ENCODE measurements at places on chromosomes 16 and 17.

DNA sequence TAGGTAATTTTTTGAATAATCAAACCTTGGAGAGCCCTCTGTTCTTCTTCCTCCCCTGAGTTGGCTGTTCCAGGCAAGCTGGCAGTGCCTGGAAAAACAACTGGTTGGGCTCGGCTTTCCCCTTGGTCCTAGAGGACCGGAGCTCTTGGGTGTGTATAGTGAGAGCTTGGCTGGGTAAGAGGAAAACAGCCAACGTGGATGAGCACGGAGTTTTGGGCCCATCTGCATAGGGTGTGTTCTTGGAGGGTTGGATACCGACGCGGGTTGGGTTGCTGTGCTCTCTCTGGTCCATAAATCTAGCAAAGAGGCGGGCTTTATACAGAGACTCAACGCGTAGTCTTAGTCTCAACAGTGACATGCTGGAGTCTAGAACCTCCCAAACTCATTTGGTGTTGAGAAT lies 23.2 kb downstream of the ITGB3 start:
- DNase-seq: no peak

DNA sequence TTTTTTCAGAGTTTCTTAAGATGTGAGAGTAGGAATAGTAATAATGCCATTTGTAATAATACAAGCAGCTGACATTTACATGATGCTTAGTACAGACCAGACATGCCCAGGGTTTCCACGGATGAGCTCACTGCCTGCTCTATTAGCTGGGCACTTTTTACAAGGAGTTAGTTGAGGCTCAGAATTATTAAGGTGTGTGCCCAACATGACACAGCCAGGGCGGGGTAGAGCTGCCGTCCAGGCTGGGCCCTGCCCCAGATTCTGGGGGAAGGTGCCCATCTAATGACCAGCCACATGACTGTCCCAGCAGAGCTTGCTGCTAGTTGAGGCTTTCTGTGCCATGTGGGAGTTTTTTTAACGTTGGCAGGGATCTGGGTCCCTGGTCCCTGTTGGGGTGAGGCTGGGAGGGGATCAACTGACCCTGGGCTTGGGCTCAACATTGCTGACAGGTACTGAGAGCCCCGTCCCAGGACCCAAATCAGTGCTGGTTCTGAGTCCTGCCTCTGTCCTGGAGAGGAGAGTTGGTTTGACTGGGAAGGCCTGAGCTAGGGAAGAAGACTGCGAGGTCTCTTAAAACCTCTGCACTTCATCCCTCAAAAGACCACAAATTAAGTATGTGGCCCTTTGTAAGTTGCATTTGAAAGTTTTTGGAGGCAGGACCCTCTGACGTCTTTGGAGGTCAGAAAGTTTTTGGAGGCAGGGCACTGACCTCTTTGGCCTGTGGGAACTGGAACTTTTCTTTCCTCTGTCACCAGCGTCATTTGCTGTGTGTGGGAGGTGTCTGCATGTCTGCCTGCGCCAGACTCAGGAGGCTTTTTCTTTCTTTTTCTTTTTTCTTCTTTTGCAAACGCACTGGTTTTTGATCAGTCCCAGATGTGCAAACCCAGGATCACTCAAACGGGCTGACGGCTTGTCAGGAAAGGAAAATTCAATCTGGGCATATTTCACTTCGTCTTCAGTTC lies 2.2 kb downstream of the CRISPLD2 start:
- no peak for DNase-seq

DNA sequence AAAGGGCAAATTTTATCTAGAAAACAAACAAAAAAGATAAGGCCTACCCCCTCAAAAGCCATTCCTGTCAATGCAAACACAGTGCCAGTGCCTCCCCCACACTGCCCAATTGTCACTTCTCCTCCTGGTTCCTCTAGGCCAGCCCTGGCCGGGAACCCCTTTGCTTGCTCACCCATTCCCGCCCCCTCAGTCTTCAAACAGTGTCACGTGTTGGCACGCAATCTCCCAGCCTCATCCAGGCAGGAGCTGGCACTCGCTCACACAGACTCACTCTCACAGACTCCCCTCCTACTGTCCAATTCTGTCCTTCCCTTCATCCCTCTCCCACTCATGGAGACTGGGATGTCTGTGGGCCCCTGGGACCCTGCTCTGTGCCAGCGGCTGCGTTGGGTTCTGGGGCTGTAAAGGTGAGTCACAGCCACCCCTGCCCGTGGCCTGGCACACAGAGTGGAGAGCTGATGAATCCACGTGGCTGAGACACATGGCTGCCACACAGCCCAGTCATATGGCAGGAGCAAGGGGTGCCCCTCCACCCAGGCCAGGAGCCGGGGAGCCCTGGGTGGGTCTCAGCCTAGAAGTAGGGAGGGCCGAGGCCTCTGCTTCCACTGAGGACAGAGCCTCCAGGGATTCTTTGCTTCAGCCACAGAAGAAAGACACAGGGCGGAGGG lies 54.8 kb downstream of the VAC14 start:
- no peak for DNase-seq

DNA sequence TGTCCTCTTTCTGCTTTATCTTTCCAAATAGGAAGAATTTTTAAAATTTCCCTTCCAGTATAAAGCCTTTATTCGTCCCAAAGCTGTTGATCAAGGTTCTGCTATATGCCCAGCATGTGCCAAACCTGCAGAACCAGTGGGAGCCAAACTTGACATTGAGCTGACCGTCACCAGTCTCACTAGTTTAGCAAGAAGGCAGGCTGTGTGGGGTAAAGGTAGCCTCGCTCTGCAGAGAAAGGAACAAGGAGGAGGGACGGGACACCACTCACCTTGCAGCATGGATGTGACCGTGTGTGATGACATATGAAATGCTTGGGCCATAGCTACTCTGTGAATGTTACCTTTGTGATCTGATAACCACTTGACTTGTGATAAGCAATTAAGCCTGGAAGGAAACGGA lies 392.2 kb downstream of the CPPED1 start:
- no peak for DNase-seq

GRCh38 chr17:21756856-21757619 lies 64.7 kb downstream of the KCNJ18 start:
- no peak for DNase-seq

- no peak for DNase-seq
These were observed 2.1 kb upstream of the CACNG1 start for GRCh38 chr17:67041941-67042899.

DNA sequence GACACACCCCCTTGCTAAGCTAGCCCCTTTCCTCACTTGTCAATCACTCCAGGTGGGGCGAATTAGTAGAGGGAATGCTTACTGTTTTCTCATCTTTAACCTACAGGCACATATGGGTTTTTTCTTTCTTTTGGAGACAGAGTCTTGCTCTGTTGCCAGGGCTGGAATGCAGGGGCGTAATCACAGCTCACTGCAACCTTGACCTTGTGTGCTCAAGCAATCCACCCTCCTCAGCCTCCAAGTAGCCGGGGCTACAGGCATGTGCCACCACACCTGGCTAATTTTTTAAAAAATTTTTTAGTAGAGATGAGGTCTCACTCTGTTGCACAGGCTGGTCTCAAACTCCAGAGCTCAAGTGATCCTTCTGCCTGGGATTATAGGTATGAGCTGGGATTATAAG lies 38.7 kb upstream of the RHBDL3 start:
- DNase-seq: no peak

GRCh38 chr17:7977039-7977438 lies 25.4 kb upstream of the GUCY2D start:
- no peak for DNase-seq

- DNase-seq: no peak
These were observed 3.6 kb upstream of the UTS2R start for GRCh38 chr17:82367724-82368524.

GRCh38 chr17:76255801-76256429 lies 9.2 kb upstream of the UBALD2 start:
- no peak for DNase-seq

- no peak for DNase-seq
These were observed 51.2 kb upstream of the MED9 start for GRCh38 chr17:17425591-17425990.

DNA sequence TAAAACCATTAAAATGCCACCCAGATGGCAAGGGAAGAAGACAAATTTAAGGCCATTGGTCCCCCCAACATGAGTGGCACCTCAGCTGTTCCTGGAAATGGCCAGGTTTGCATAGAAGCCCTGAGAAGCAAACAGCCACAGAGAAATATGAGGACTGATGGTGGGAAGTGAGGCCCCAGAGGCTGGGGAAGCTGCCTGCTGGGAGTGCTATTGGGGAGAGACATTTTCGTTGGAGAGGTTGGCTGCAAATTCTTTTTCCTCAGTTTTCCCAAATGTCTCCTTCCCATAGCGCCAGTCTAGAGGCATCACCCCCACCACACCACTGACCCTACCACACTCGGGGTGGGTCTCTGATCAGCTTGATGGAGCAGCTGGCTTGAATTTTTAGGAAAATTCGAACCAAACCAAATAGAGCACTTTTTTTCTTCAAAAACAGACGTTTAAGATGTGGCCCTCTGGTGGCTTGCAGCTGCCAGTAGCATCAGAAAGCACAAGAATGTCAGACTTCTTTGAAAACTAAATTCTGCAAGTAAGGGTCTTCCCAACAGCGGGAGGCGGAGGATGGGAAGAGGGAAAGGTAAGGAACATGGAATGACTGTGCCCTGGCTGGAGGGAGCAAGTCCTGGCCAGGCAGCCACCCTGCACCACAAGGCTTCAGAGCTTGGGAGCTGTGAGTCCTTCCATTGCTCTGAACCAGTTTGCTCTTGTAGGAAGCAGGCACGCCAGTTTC lies 13.2 kb upstream of the SLC12A3 start:
- DNase-seq: no peak

- no peak for DNase-seq
These were observed at the start of gene PRR15L for GRCh38 chr17:47957591-47958490. Gene PRR15L (minus strand): TSS chr17:47957883. CDS start chr17:47953234, 4,649 bp downstream.

DNA sequence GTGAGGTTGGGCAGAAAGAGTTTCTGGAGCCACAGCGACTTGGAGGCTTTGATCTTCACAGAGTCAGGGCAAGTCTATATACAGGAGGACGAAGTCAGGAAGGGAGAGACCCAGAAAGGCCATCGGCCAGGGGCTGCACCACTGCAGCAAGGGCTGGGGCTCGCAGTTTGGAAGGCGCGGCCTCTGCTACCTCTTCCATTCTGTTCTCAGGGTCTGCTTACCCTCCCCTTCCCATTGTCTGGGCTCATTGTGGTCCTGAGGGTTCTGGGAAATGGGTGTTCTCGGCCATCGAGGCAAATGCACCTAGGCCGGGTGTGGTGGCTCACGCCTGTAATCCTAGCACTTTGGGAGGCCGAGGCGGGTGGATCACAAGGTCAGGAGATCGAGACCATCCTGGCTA lies 16.0 kb downstream of the ST6GALNAC1 start:
- DNase-seq: no peak

DNA sequence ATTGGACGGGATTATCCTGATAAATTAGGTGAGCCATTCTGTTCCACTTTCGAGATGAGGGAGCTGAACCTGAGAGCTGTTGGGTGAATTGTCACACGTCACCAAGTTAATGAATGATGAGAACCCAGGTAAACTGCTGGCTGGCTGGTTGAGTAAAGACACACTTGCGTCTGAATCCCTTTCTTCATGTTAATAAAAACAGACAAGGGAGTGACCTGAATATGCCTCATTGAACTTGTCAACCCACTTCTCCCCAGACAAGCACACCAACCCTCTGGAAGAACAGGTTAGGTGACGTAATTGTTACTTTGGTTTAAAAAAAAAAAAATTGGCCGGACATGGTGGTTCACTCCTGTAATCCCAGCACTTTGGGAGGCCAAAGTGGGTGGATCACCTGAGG lies 400.9 kb upstream of the CDH5 start:
- no peak for DNase-seq

Data from stimulated activated CD4-positive, alpha-beta T cell treated with anti-CD3 and anti-CD28 coated beads, Interleukin-12 subunit alpha, Interleukin-12 subunit beta, amount 100 ng/mL, for 48 hours (primary cell).